Head of caudate nucleus (tissue), 42 donors: ENCODE measurements at places on chromosomes 1 and 21.

DNA sequence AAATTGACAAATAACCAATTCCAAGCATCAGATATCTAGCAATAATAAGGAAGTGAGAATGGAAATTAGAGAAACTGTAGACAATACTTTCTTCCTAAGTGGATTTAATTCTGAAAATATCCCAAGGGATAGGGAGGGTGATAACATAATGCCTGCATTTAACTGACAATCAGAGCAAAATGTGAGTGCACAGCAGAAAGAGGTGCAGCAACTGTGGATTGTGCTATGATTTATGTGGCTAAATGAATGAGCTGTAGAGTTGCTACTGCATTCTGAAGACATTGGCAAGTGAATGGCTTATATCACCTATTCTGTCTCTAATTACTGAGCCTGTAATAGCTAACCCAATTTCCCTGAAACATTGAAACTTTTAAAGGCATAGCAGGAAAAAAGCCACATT is 39.0 kb downstream of the OLFM3 start:
- DNase-seq: no peak

- DNase-seq: no peak
These were observed 18.7 kb upstream of the PPP1R8 start for GRCh38 chr1:27811741-27812500.

DNA sequence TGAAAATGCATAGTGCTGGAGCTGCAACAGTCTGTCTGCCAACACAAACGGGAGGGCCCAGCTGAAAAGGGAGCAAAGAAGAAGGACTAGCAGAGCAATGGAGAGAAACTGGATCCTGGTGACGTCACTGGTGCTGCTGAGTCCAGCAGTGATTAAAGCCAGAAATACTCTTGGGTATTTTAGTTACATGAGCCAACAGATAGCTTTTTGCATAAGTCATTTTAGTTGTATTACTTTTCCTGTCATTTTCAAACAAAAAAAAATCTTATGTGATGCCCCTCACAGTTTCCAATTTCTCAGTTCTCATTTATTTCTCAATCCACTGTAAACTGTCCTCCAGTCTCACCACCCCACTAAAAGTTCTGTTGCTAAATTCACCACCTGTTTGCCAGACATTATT is 38.7 kb upstream of the NEK7 start:
- no peak for DNase-seq

GRCh38 chr1:155801149-155801548 is 55.9 kb downstream of the GON4L start:
- no peak for DNase-seq

DNA sequence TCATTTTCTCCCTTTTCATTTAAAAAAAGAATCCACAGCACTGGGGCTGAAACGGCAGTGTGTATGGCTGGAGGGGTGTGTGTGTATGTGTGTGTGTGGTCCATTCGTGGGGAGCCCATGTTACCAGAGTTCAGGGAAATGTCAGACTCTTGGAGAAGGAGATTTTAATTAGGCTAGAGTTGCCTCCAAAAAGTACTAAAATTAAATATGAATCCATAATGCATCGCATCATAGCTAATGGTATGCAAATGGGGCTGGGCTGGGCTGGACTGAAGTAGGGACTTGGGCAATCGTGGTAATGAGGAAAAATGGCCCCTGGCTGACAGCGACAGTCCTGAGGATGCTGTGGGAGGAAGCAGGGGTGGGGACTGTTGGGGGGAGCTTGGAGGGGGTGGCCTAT is 24.8 kb downstream of the GRIK3 start:
- no peak for DNase-seq

DNA sequence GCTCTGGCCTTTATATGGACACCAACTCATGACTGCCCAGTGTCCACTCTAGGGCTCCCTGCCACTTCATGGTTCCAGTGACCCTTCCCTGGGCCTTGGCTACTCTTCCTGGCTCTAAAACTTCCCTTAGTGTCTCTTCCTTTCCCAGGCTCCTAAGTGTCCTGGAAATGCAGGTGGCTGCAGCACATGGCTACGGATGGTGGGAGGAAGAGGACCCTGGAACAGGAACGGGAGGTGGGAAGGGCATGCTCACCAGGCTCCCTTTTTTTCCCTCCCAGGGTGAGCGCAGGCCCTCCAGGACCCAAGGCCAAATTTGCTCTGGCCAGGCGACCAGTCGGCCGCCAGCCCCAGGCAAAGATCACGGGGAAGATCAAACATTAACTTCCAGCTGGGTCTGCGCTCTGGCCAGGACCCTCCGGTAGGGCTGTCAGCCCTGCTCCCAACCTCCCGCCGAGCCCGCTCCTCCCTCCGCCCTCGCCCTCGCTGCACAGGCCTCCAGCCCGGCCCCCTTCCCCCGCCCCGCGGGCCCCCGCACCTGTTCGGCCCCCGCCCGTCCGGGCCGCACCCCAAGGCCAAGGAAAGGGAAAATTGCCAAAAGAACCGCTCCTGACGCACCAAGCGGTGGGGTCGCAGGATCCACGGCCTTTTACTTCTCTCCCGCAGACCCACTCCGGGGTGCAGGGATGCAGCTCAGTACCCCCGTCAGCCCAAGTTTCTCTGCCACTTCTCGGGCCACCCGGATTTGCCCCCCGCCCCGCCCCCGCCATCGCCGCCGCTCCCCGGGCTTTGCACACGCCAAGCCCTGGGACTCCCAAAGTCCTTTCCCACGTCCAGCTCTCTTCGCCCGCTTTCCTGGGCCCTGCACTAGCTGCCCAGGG is 894 bp downstream of the TCEA3 start:
- no peak for DNase-seq
